ENCODE measurements at places on chromosomes 3 and 15. TPM values are rescaled to one million over a fixed set of nuclear protein-coding genes. Genes with fewer than 3 reads are reported as not detected.

The HESX1 gene
- polyA plus RNA-seq = 0.64 TPM

The ROPN1B gene
- not detected for polyA plus RNA-seq

DNA sequence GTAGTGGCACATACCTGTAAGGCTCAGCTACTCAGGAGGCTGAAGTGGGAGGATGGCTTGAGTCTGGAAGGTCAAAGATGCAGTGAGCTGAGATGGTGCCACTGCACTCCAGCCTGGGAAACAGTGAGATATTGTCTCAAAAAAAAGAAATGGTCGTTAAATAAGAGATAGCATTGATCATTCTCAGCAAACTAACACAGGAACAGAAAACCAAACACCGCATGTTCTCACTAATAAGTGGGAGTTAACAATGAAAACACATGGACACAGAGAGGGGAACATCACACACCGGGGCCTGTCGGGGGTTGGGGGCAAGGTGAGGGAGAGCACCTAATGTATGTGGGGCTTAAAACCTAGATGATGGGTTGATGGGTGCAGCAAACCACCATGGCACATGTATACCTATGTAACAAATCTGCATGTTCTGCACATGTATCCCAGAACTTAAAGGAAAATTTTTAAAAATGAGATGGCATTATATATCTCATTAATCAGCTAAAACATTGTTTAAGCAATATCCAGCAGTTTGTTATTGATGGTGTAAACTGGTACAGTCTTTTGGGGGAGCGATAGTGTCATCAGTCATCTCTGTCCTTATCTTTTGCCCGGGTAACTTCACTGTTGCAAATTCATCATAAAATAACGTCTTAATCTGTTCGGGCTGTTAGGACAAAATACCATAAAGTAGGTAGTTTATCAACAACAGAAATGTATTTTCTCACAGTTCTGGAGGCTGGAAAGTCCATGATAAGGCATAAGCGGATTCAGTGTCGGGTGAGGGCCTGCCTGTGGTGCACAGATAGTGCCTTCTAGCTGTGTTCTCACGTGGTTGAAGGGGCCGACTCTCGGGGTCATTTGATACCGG is 1.7 kb upstream of the MAN2A2 start:
- no peaks in the 10 kb centered on the region for H3K4me1 ChIP-seq
- no peaks in the 10 kb centered on the region for H3K27me3 ChIP-seq
- H3K36me3 ChIP-seq = peaks cover 8% of the 10 kb centered on the region
- DNase-seq = no peak
- H3K4me3 ChIP-seq = peak overlapping the region; percentile 70
- no peak overlapping the region for H3K27ac ChIP-seq

DNA sequence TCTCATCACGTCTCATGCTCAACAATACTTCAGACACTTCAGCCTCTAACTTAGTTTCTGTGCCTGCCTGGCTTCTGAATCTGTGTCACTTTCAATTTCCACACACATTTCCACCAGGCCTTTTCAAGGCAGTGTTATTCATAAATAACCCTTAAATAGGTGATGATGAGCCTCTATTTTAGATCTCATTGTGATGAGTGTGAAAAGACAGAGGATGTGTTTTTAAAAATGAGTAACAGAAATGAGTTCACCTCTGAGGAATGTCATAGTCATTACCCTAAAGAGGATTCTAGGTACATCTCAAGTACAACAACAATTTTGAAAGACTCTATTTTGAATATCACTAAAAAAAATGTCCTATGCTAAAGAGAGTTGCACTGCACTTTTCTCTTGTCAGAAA is 64.6 kb downstream of the STAC start:
- DNase-seq = peak; percentile 71
- no peaks in the 10 kb centered on the region for H3K4me1 ChIP-seq
- no peak overlapping the region for H3K27ac ChIP-seq
- no peaks in the 10 kb centered on the region for H3K36me3 ChIP-seq
- no peak overlapping the region for H3K4me3 ChIP-seq

GRCh38 chr3:61777483-61777882 is 216.1 kb downstream of the PTPRG start:
- no peak overlapping the region for H3K27ac ChIP-seq
- no peaks in the 10 kb centered on the region for H3K36me3 ChIP-seq
- H3K4me1 ChIP-seq = peaks cover 4% of the 10 kb centered on the region
- no peak overlapping the region for H3K4me3 ChIP-seq
- no peak for DNase-seq
- H3K27me3 ChIP-seq = no peaks in the 10 kb centered on the region

DNA sequence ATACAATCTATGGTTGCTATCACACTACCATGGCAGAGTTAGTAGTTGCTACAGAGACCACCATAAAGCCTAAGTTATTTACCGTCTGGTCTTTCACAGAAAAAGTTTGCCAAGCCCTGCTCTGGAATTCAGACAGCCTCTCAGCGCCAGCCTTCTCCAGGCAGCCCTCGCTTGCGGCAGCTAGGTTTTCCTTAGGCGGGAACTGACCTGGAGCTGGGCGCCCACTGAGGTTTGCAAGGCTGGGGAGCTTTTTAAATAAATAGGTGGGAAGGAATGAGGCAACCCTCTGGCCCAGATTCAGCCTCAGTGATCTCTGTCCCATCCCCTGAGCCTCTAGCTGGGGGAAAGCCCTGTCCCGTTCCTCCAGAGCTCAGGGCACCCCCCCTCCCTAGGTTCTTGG is 1.2 kb downstream of the CTSH start:
- no peaks in the 10 kb centered on the region for H3K4me1 ChIP-seq
- H3K36me3 ChIP-seq = no peaks in the 10 kb centered on the region
- peaks cover 6% of the 10 kb centered on the region for H3K27me3 ChIP-seq
- H3K4me3 ChIP-seq = no peak overlapping the region
- H3K27ac ChIP-seq = no peak overlapping the region
- DNase-seq = peak; percentile 44

The HRH1 gene
- 11.2 TPM for polyA plus RNA-seq

The ITIH1 gene
- not detected for polyA plus RNA-seq

- no peak overlapping the region for H3K4me3 ChIP-seq
- DNase-seq = no peak
These were observed 20.6 kb downstream of the SPSB4 start for GRCh38 chr3:141071681-141072260.

DNA sequence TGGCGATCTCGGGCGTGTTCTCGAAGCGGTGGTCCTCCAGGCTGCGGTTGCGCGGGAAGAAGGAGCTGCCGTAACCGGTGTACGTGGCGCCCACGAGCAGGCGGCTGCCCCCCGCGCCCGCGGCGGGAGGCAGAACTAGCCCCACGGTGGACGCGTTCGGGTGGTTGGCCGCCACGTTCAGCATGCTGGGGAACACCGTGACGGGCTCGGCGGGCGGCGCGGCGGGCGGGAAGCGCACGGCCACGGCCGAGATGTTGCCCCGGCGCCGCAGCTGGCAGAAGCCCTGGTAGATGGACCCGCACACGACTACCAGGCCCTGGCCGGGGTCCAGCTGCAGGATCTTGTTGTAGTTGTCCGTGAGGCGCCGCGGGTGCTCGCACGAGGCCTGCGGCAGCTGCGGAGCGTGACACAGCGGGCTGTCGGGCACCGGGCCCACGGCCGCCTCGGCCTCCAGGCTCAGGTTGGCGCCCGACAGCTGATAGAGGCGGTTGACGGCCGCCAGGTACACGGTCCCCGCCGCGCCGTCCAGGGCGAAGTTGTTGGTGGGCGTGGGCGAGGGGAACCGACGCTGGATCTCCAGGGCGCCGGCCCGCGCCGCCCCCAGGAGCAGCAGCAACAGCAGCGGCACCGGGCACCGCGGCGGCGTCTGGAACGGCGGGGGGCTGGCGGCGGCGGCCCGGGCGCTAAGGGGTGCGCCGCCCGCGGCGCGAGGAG is 397 bp downstream of the PLXND1 start:
- peaks cover 33% of the 10 kb centered on the region for H3K4me1 ChIP-seq
- H3K27me3 ChIP-seq = no peaks in the 10 kb centered on the region
- peak overlapping the region; percentile 64 for H3K27ac ChIP-seq
- H3K36me3 ChIP-seq = no peaks in the 10 kb centered on the region
- peak; percentile 54 for DNase-seq
- peak overlapping the region; percentile 77 for H3K4me3 ChIP-seq

DNA sequence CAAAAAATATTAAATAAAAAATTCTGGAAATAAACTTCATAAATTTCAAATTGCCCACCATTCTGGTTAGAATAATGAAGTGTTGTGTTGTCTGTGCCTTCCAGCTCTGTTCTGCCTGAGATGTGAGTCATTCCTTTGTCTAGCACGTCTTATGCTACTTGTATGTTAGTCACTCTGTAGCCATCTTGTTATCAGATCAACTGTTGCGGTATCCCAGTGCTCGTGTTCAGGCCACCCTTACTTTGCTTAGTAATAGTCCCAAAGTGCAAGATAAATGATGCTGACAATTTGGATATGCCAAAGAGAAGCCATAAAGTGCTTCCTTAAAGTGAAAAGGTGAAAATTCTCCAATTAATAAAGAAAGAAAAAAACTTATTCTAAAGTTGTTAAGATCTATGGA is 527.5 kb downstream of the NAALADL2 start:
- DNase-seq = peak; percentile 78
- no peak overlapping the region for H3K27ac ChIP-seq
- H3K4me3 ChIP-seq = no peak overlapping the region
- no peaks in the 10 kb centered on the region for H3K36me3 ChIP-seq
- H3K4me1 ChIP-seq = no peaks in the 10 kb centered on the region
- H3K27me3 ChIP-seq = no peaks in the 10 kb centered on the region

DNA sequence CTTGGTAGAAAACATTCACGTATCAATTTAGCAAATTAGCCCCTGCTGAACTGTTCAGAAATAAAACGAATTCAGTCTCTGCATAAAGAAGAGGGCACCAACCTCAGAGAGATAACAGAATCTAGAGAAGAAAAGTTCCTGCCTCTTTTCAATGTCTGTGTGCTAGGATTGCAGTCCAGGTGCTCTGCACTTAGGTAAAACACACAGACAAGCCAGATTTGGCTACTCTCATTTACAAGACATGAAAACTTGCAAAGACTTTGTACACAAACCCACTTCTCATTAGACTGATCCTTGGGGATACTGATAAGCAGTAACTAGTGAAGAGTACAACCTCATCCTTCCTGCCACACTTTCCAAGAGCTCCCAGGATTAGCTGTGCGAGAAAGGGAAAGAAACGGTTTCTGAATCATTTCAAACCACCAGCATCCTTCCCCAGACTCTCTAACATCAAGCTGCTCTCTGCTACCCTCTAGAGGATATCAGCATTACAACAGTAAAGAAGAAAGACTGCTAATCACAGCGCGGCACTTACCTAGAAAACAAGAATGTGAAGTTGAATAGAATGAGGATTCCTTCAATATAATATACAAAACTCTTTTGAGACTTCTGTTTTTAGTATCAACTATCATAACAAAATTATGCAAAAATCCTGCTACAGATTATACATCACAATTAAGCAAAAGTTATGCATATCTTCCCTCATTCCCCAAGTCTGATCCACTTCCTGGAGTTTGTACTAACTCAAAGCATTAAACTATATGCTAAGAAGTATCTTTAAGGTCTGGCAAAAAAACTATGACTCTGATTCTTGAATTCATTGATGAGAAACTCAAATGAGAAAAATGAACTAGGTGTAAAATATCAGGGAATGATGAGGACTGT is 306.4 kb downstream of the MAGI1 start:
- peak; percentile 71 for DNase-seq
- peaks cover 4% of the 10 kb centered on the region for H3K4me1 ChIP-seq
- no peak overlapping the region for H3K27ac ChIP-seq
- no peaks in the 10 kb centered on the region for H3K36me3 ChIP-seq

- no peaks in the 10 kb centered on the region for H3K36me3 ChIP-seq
- H3K4me3 ChIP-seq = peak overlapping the region; percentile 60
- DNase-seq = peak; percentile 16
- no peaks in the 10 kb centered on the region for H3K4me1 ChIP-seq
- peaks cover 16% of the 10 kb centered on the region for H3K27me3 ChIP-seq
These were observed 1.3 kb upstream of the CPEB1 start for GRCh38 chr15:82648257-82649103.

DNA sequence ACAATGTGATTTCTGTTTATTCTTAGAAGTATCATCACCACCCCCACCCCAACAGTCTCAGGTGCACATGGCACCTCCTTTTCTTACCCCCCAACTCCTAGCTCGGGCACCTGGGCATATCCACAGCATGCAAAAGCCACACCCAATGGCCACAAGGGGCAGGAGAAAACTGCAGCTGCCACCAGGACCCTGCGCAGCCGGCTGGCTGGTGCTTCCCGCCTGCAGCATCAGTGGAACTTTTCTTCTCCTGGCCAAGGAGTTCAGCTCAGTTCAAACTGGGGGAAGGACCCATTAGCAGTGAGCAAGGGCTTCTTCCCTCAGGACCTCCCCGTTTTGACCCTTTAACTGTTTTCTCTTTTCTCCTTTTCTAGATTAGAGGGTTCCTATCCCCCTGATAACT is 44.8 kb downstream of the TM4SF18 start:
- H3K4me3 ChIP-seq = no peak overlapping the region
- H3K4me1 ChIP-seq = no peaks in the 10 kb centered on the region
- DNase-seq = no peak
- no peak overlapping the region for H3K27ac ChIP-seq
- no peaks in the 10 kb centered on the region for H3K27me3 ChIP-seq

GRCh38 chr3:186783731-186784515 is 546 bp downstream of the EIF4A2 start:
- H3K27ac ChIP-seq = peak overlapping the region; percentile 97
- no peaks in the 10 kb centered on the region for H3K27me3 ChIP-seq
- DNase-seq = peak; percentile 83

The CTXN2 gene
- polyA plus RNA-seq = not detected

- no peaks in the 10 kb centered on the region for H3K4me1 ChIP-seq
- H3K36me3 ChIP-seq = no peaks in the 10 kb centered on the region
- H3K27ac ChIP-seq = no peak overlapping the region
- no peak for DNase-seq
- H3K27me3 ChIP-seq = no peaks in the 10 kb centered on the region
These were observed 193.9 kb downstream of the NLGN1 start for GRCh38 chr3:173591401-173591800.

DNA sequence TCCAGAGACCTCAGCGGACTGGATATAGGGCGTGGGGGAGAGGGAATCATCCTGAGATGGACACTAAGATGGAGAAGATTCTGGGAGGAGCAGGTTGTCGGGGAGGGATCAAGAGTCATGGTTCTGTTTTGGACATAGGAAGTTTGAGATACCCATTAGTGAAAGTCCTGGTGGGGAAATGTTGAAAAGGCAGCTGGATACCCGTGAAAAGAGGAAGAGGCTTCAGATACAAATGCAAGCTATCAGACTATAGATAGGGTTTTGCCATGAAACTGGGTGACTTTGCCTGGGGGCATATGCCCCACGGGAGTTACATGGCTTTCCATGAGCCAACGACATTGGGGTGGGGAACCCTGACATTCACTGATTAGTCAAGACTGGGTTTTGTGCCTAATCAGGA is 1.1 kb upstream of the GPR62 start:
- H3K4me3 ChIP-seq = no peak overlapping the region
- H3K27me3 ChIP-seq = peaks cover 5% of the 10 kb centered on the region
- DNase-seq = no peak
- H3K27ac ChIP-seq = no peak overlapping the region

DNA sequence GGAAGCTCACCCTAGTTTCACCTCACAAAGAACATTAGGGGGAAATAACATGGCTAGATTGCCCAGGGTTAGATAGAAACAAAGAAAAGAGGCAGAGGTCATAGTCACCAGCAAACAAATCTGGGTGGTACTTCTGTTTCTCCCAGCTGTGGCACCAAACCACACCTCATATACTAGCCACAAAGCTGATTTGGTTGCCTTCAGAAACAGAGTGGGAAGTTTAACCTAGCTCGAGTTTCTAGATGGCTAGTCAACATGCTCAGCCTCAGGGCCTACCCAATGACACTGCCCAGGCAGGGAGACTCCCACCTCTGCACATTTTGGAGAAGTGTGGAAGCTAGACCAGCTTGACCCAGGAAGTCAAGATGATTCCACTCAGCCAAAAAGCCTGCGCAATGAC is 174.2 kb downstream of the GABRB3 start:
- no peak for DNase-seq
- no peak overlapping the region for H3K27ac ChIP-seq
- H3K27me3 ChIP-seq = no peaks in the 10 kb centered on the region

Measured in fibroblast of lung (primary cell).